ENCODE measurements at places on chromosomes 1 and 21.
A peak's percentile ranks its signal among the peaks of the same experiment; 100 is the strongest.

DNA sequence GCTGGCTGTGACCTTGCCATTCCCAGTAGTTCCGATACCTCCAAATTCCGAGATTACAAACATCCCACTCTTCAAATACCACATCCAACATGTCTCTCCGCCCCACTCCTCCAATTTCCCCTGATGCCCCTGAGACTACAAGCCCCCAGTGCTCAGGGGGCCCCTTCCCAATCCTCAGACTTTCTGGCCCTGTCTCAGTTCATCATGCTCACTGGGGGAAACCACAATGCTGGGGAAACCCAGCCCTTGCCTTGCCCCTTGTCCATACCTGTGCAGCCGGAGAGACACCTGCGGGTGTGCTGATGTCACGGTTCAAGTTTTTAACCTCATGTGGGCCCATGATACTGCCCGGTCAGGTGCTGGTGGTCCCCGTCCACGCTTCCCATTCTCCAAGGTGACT lies 226.6 kb downstream of the CAMTA1 start:
- no peaks in the 10 kb centered on the region for H3K27me3 ChIP-seq
- DNase-seq = no peak

- no peak for DNase-seq
- no peaks in the 10 kb centered on the region for H3K36me3 ChIP-seq
- H3K27me3 ChIP-seq = no peaks in the 10 kb centered on the region
- peaks cover 18% of the 10 kb centered on the region for H3K4me1 ChIP-seq
- H3K27ac ChIP-seq = peak overlapping the region; percentile 54
Measured at GRCh38 chr1:201540846-201541735, 2.2 kb downstream of the NAV1 start.

DNA sequence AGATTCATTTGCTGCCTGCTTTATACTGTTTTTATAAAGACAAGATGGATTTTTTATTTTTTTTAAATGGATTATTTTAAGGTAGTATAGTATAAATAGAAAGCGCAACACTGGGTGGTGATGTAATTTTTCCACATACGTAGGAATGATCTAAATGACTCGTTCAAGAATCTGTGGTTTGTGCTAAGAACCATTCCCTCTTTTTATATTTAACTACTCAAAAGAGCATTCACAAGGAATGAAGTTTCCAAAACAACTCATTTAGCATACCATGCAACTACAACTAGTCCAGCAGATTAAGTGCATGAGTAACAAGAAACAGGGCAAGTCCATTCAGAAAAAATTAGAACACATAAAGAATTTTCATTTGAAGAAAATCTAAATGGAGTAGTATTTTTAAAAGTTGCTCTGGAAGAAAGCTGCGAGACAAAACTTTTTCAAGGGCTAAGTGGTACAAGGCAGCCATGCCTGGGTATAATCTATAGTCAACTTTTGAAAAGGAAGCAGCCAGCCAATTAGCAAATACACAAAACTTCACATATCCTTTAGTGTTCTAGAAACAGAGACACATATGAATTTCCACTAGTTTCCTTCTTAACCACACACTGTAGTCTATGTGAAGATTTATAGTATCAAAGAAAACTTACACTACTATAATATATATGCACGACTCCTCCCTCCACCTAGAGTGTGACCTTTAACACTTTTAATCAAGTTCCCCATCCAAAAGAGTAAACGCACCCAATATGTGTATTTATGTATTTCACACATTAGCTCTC lies 23.4 kb downstream of the GTF2B start:
- H3K4me1 ChIP-seq = no peaks in the 10 kb centered on the region
- no peaks in the 10 kb centered on the region for H3K36me3 ChIP-seq
- no peak overlapping the region for H3K4me3 ChIP-seq
- no peaks in the 10 kb centered on the region for H3K27me3 ChIP-seq
- DNase-seq = no peak
- H3K27ac ChIP-seq = no peak overlapping the region

DNA sequence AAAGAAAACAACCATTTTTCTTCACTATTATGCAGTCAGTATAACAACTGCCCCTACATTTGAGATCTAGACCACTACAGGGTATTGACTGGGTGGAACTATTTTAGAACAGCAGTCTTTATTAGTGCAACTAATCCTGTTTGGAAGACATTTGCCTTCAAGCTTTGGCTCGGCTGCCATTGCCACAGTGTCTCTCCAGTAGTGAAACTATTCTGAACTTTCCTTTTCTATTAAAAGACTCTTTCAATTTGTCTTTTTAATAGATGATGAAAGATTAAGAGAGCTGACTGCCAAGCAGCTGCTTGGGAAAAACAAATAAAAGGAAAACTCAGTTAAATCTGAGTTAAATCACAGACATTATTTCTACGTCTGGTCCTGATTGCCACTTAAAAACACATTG lies 49.3 kb downstream of the LPGAT1 start:
- H3K27me3 ChIP-seq = no peaks in the 10 kb centered on the region
- H3K27ac ChIP-seq = peak overlapping the region; percentile 63
- H3K36me3 ChIP-seq = no peaks in the 10 kb centered on the region
- DNase-seq = no peak
- H3K4me1 ChIP-seq = no peaks in the 10 kb centered on the region

DNA sequence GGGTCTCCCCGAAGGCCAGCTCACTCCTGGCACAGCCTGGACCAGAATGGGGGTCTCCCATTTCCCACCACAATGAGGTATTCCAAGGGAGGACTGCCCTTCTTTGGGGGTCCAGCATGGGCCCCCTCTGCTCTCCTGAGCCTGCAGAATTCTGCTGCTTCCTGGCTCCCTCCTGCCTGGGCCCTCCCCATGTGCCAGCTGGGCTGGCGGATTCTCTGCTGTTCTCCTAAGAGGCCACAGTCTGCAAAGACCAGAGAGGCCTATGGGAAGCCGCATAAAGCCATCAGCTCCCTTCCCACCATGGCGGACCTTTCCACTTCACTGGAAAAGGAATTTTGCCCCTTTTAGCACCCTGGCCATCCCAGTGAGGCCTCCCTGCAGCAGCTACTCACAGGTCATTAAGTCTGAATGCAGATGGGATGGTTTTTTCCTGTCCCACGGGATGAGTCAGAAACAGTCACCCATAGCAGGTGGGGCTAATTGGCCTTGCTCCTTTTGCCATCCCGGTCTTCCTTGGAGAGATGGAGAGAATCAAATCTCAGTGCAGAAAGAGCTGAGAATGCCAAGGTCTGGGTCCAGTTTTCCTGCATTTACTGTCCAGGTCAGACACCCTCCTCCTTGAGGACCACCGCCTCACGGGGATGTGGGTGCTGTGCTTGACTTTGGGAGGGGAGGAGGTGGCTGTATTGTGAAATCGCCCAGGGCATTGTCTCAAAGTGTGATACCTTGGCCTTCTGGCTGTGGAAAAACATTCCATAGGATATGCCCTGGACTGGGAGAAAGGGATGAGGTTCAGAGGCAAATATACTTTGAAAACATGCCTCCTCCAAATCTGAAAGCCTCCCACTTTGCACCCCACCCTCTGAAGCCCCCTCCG lies 23.2 kb downstream of the MYBPH start:
- H3K4me1 ChIP-seq = no peaks in the 10 kb centered on the region
- peak overlapping the region; percentile 86 for H3K27ac ChIP-seq
- no peak overlapping the region for H3K4me3 ChIP-seq
- no peaks in the 10 kb centered on the region for H3K27me3 ChIP-seq
- DNase-seq = no peak

- no peaks in the 10 kb centered on the region for H3K4me1 ChIP-seq
- no peaks in the 10 kb centered on the region for H3K36me3 ChIP-seq
- no peak overlapping the region for H3K4me3 ChIP-seq
- no peaks in the 10 kb centered on the region for H3K27me3 ChIP-seq
- no peak overlapping the region for H3K27ac ChIP-seq
Measured at GRCh38 chr1:1157033-1157365, 16.7 kb upstream of the TTLL10 start.

- peaks cover 13% of the 10 kb centered on the region for H3K27me3 ChIP-seq
- no peak overlapping the region for H3K4me3 ChIP-seq
- DNase-seq = no peak
- H3K4me1 ChIP-seq = no peaks in the 10 kb centered on the region
- no peak overlapping the region for H3K27ac ChIP-seq
Measured at GRCh38 chr1:121515235-121515634, 330.5 kb downstream of the SRGAP2C start.

GRCh38 chr1:244665771-244666217 lies 12.9 kb downstream of the DESI2 start:
- H3K27ac ChIP-seq = no peak overlapping the region
- H3K4me1 ChIP-seq = no peaks in the 10 kb centered on the region
- H3K4me3 ChIP-seq = no peak overlapping the region
- no peaks in the 10 kb centered on the region for H3K27me3 ChIP-seq
- H3K36me3 ChIP-seq = no peaks in the 10 kb centered on the region

DNA sequence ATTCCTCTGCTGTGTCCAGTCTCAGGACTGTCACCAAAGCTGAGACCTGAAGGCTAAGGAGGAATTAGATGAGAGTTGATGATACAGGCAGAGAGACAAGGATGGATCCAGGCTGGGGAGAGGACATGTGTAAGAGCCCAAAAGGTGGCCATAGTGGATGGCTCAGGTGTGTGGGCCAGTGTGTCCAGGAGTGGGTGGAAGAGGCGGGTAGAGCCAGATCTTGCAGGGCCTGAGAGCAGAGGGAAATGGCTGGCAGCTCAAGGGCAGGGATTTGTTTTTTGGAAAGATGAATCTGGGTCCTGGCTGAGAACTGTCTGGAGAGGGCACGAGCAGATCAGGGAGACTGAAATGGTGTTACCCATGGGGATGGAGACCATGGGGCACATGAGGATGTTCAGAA lies 38.1 kb downstream of the AZIN2 start:
- no peak overlapping the region for H3K4me3 ChIP-seq
- H3K27me3 ChIP-seq = no peaks in the 10 kb centered on the region
- H3K27ac ChIP-seq = no peak overlapping the region
- no peak for DNase-seq
- no peaks in the 10 kb centered on the region for H3K4me1 ChIP-seq
- H3K36me3 ChIP-seq = no peaks in the 10 kb centered on the region

- H3K27ac ChIP-seq = no peak overlapping the region
- H3K36me3 ChIP-seq = no peaks in the 10 kb centered on the region
- no peaks in the 10 kb centered on the region for H3K27me3 ChIP-seq
- no peak overlapping the region for H3K4me3 ChIP-seq
- DNase-seq = no peak
Measured at GRCh38 chr1:21919520-21919919, 17.6 kb downstream of the HSPG2 start.
